HL-60 (cell line): ENCODE measurements at places on chromosomes 1 and 21.
A peak's percentile ranks its signal among the peaks of the same experiment; 100 is the strongest.

- DNase-seq, result no peak
Measured at GRCh38 chr1:49824261-49824660, 199.5 kb downstream of the AGBL4 start.

- no peak for DNase-seq
Measured at GRCh38 chr1:86318436-86318835, 77.7 kb downstream of the ODF2L start.

DNA sequence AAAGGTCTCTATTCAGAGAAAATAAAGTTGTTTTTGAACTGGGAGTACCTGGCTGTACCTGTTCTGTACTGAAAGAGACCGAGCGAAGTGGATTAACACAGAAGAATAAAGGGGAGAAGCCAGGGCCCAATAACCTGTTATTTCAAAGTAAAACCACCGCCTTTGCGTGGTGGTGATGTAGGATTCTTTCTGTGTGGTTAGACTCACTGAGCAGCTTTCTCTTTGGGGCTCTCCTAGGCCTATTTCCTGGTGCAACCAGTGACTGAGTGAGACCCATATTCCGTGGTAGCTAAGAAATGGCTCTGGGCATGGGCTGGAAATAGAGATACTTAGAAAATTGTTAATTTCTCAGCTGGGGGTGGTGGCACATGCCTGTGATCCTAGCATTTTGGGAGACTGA is 99.9 kb downstream of the XCL2 start:
- DNase-seq, result no peak

DNA sequence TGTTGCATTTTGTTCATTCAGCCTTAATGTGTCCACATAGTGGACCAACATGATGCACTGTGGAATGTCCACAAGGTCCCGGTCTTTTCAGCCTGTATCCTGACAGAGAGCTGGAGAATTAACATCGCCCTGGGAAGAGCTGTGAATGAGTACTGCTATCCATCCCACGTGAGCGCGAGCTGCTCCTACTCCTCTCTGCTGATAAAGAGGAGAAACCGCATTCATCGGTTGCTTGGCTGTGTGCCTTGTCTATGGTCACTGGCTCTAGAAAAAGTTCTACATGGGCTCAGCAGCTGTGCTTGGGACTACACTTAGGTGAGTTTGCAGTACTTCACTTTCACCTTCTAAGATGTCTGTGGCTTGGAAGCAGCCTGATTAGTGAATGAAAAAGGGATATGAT is 31.1 kb upstream of the IGSF5 start:
- no peak for DNase-seq

GRCh38 chr1:163876546-163876945 is 554.8 kb downstream of the NUF2 start:
- DNase-seq, result no peak

- DNase-seq, result no peak
Measured at GRCh38 chr1:59442492-59442891, 145.6 kb downstream of the FGGY start.

GRCh38 chr1:62336995-62337705 is 17.9 kb upstream of the KANK4 start:
- no peak for DNase-seq

DNA sequence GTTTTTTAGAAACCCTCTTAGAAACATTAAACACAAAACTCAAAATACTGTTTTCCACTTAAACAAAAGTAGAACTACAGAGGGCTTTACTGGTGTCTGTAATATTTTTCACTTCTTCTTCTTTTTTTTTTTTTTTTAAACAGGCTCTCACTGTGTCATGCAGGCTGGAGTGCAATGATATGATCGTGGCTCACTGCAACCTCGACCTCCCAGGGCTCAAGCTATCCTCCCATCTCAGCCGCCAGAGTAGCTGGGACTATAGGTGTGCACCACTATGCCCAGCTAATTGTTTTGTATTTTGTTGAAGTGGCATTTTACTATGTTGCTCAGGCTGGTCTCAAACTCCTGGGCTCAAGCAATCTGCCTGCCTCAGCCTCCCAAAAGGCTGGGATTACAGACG is 194.8 kb downstream of the DAB1 start:
- DNase-seq, result no peak

DNA sequence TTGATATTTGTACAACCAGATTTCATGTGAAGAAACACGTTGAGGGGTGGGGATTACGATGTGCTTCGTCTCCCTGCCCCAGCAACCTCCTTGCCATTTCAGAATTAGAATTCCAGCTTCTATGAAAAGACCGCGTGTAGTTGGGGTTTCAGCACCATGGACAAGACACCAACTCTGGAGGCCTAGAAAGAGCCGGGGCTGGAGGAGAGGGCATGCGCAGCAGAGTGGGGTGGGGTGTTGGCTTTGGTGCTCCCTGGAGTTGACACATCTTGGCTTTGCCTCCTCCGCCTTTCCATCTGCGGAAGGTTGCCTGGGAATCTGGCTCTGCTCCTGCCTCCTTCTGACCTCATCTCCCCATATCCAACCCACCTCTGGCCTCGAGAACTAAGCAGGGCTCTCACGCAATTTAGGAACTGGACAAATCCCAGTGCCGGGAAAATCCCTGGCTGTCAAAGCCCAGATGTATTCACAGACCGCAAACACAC is 11.8 kb downstream of the HTR6 start:
- no peak for DNase-seq

GRCh38 chr1:221263831-221264767 is 384.9 kb downstream of the HLX start:
- DNase-seq, result peak; percentile 14

GRCh38 chr1:51666478-51666877 is 49.6 kb downstream of the OSBPL9 start:
- DNase-seq, result peak; percentile 11

- no peak for DNase-seq
Measured at GRCh38 chr1:58929671-58930325, 146.0 kb upstream of the JUN start.

- no peak for DNase-seq
Measured at GRCh38 chr1:200206340-200206739, 178.8 kb downstream of the NR5A2 start.

GRCh38 chr1:94298861-94299260 is 61.5 kb upstream of the ARHGAP29 start:
- DNase-seq, result no peak
